ENCODE measurements at places on chromosomes 11 and 22.

GRCh38 chr11:120977266-120978137, 46.4 kb upstream of the TBCEL start:
- DNase-seq: no peak

DNA sequence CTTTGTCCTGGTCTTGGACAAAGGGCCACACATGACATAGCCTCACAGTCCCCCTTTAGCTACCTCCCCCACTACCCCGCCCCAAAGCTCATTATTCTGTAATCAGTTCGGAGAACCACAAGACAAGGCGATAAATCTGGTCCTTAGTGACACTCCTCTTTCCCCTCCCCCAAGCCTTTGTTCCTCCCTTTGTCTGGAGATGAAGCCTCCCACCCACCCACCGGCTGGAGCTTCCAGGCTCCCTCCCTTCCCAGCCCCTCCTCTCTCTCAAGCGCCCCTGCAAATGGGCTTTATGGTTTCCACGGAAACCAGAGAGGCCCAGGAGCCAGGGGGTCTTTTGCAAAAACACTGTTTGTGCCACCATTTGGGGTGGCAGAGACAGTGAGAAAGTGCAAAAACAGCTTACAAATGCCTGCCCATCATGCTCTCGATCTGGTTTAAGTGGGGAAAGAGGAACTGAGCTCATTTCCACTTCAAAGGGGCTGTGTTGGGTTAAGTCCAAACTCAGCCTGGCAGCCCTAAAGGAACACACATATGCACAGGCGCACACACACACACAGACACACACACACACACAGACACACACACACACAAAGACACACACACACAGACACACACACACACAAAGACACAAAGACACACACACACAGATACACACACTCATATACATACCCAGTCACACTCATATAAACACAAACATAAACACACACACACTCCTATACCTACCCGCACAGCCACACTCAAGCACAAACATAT, 23.5 kb downstream of the APLNR start:
- no peak for DNase-seq

DNA sequence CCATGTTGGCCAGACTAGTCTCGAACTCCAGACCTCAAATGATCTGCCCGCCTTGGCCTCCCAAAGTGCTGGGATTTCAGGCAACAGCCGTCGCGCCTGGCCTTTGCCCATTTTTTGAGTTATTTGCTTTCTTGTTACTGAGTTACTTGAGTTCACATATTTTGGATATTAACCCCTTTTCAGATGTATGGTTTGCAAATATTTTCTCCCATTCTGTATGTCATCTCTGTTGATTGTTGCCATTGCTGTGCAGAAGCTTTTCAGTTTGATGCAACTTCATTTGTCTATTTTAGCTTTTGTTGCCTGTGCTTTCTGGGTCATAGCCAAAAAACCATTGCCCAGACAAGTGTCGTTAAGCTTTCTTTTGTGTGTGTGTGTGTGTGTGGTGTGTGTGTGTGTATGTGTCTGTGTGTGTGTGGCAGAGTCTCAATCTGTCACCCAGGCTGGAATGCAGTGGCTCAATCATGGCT, 6.8 kb downstream of the TSGA10IP start:
- DNase-seq: no peak

DNA sequence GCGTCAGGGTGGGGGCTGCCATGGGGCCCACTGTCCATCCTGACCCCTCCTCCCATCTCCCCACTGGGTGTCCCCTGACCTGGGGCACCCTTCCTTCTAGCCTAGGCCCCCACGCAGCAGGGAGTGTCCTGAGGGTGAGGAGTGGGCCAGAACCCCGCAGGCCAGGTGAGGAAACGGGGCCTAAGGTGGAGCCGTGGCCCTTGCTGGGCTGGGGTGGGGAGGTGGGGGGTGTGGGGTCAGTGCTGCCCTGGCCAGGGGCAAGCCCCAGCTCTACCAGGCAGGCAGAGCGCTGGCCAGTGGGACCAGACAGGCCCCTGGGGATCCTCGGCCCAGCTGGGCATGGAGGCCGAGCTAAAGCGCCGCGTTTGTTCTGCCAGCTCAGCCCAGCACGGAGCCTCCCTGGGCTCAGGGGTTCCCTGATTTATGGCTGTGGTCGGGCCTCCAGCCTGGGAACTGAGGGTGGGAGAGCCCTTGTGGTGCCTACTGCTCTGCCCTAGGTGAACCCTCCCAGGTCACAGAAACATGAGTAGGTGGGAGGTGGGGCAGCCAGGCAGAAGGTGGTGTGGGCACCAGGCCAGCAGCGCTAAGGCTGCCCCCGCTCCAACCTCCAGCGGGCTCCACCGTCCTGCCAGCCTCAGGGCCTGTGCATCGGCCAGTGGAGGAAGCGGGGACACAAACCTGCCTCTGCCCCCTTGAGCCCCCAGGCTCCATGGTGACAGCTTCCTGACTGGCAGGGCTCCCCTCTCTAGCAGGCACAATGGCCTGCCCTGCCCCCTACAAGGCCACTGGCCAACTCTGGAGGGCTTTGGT, 22.4 kb downstream of the TRMU start:
- no peak for DNase-seq

- no peak for DNase-seq
Measured at GRCh38 chr11:72783144-72783905, 10.5 kb downstream of the STARD10 start.

DNA sequence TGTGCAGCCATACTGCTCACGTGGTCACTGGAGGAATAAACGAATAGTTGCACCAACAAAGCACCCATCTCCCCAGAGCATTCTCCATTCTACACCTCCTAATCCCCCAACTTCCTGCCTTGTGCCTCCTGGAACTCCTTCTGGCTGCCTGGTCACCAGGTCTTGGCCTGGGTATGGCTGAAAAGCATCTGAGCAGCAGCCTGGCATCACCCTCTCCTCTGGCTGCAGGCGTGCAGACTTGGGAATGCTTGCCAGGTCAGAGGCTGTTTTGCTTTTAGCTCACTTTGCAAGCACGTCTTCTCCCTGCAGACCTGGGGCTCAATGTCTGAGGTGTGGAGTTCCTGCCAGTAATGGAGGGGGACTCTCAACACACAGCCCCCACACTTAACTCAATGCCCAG, 33.3 kb upstream of the KCNJ11 start:
- DNase-seq: no peak

DNA sequence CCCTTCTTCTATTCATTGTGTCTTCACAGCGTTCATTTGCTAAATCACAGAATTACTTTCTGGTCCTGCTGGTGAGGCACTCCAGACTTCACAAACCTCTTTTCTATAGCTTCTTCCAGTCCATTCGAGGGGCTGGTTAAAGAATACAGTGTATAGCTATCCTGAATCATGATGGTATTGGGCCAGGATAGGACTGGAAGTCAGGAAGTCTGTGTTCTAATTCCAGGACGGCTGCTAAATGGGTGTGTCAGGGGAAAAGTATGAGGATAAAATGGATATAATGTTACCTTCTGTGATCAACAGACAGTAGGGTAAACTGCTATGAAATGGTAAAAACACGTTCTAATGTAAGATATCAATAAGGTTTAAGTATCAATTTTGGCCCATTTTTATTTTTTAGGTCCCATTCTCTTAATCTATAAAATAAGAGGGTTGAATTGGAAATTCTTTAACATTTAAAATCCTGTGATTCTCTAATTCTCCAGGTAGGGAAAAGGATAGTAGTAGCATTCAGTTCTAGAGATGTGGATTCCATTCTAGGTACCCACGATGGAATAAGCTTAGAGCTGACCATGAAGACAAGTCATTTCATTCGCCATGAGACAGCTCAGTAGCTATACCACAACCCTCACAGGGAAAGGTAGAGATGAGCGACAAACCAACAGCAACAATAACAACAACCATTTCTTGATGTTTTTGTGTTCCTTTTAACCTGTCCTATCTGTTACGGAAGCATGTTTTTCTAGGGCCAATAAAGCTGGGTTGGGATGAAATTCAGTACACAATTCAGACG, 96.1 kb downstream of the SLC1A2 start:
- no peak for DNase-seq

- no peak for DNase-seq
Measured at GRCh38 chr11:69008737-69009440, 4.2 kb downstream of the MRGPRF start.

DNA sequence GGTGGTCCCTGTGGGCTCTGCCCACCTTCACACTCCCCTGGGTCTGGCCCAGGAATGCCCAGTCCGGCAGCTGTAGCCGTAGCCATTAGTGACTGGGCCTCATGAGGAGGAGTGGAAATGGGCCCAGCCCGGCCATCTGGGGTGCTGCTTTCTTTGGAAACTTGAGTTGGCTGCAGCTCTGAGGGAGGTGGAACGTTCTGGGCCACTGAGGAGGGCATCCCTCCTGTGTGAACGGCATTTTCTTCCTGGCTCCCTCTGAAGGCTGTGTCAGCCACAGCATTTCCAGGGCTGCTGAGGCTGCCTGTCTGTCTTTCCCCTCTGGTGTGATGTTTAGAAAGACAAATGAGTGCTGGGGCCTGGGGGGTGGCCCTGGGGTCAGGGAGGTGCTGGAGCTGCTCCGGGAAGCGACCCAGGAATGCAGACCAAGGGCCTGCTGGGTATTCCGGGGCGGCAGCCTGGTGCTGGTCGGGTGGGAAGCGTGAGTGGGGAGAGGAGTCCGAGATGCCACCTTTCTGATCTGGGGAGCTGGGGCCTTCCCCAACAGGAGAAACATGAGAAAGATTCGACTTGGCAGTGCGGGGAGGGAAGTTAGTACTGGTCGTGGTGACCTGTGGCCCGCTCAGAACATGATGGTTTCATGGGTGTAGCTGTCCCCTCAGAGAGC, 27.1 kb downstream of the PTDSS2 start:
- no peak for DNase-seq

DNA sequence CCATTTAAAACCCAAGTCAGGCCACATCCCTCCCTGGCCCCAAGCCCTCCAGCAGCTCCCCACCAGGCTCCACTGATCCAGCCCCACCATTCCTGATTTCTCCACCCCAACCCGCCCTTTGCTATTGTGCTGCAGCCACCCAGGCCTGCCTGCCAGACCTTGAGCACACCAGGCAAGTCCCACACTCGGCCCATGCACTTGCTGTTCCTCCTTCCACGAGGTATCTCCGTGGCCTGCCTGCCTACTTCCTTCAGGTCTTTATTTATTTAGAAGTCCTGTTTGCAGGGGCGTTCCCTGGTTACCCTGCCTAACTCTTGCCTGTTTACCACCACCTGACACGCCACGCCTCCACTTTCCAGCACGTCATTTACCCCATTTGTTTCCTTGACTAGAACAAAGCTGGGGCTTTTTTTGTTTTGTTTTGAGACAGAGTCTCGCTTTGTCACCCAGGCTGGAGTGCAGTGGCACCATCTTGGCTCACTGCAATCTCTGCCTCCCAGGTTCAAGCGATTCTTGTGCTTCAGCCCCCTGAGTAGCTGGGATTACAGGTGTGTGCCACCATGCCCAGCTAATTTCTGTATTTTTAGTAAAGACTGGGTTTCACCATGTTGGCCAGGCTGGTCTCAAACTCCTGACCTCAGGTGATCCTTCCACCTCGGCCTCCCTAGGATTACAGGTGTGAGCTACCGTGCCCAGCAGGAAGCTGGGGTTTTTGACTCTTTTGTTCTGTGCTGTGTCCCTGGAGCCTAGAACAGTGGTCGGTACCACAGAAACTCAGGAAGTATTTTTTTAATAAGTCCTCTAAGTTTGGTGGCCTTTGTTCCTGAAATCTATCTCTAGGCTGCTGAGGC, 6.7 kb downstream of the CENPM start:
- peak; percentile 96 for DNase-seq

DNA sequence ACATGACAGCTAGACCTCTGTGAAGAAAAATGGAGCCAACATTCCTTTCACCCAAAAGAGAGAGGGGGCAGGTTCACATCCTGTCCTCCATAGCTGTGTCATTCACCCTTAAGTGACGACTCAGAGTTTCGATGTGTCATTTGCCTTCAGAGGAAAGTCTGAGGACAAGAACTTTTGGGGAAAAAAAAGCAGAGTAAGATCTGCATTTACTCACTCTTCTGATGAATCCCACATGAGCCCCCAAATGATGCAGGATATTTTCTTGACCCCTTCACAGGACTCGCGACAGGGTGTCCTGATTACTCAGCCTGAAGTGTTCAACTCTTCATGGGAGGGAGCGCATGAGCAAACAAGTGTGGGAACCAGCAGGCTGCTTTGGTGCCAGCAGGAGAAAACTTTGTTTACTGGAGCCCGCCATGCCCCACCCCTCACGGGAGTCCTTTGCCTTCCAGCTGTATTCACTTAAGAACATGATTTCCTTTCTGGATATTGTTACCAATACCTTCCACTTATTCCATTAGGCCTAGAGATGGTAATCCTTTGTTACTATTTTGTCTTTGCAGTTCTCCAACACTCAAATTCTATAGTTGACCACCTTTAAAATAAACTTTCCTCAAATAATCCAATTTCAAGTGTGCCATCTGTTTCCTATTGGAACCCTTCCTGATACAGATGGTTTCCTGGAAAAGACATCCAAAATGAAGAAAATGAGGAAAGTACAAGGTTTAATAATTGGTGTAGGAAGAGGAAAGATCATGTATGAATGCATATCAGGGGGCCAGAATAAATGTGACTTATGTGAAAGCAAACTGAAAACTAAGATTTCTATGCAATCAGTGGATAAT, 729.8 kb downstream of the FAM181B start:
- DNase-seq: no peak

DNA sequence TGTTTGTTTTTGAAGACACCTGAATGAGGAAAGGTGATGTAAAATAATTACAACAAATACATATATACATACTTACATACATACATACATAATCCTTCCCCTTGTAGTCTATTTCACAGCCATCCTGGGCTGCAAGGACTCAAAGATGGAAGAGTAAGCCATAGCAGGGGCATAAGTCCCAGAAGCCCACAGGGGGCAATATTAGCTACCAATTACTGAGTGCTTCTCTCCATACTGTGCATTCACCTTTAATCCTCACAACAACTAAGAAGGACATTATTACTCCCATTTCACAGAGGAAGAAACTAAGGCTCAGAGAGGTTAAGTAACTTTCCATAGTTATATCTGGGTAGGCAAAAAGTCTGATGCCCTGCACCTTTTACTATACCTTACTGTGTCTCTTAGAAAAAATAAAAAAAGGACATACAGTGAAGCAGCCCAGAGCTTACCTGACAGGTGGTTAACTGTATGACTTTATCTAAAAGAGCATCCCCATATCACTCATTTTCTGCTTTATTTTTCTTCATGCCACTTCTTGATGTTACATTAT, 2.7 kb downstream of the SERGEF start:
- DNase-seq: no peak

GRCh38 chr11:46247090-46247489, 30.4 kb upstream of the CREB3L1 start:
- no peak for DNase-seq

- DNase-seq: no peak
Measured at GRCh38 chr11:119752946-119753345, 23.9 kb upstream of the NECTIN1 start.

DNA sequence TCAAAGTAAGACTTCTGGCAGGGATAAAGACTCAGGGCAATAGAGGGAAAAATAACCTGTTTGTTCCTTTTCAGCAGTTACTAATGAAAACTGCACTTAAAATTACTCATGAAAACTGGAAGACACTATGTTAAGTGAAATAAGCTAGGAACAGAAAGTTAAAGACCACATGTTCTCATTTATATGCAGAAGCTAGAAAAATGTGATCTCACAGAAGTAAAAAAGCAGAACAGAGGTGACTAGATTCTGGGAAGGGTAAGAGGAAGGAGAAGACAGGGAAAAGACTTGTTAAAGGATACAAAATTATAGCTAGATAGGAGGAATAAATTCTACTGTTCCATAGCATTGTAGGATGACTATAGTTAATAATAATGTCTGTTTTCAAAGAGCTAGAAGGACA, 22.2 kb downstream of the HPS5 start:
- DNase-seq: no peak

GRCh38 chr11:101327908-101328307, 198.3 kb upstream of the PGR start:
- DNase-seq: no peak

Measured in stimulated activated CD4-positive, alpha-beta T cell treated with anti-CD3 and anti-CD28 coated beads, Interleukin-2, amount 100 ng/mL, for 24 hours (primary cell).